ENCODE measurements at places on chromosomes 7 and 10.

- no peak for DNase-seq
These were observed 69.0 kb upstream of the NPVF start for GRCh38 chr7:25297278-25297677.

- DNase-seq: no peak
These were observed 58.6 kb downstream of the SND1 start for GRCh38 chr7:127710635-127711034.

DNA sequence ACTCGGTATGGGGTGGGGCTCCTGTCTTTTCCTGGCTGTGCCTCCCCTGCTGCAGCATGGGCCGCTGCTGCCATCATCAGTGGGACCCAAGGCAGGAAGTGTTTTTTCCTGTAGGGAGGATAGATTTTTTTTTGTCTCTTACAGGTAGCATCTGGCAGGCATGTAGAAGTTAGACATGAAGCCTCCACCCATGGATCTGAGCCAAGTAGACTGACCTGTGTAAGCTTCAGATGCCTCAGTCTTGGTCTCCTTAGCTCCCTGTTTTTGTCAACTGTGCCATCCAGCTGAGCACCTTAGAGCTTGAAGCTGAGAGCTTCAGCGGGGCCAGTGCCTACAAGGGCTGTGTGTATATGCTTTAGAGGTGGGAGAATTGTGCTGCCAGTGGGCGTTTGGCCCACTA, 93.5 kb downstream of the AUTS2 start:
- no peak for DNase-seq

DNA sequence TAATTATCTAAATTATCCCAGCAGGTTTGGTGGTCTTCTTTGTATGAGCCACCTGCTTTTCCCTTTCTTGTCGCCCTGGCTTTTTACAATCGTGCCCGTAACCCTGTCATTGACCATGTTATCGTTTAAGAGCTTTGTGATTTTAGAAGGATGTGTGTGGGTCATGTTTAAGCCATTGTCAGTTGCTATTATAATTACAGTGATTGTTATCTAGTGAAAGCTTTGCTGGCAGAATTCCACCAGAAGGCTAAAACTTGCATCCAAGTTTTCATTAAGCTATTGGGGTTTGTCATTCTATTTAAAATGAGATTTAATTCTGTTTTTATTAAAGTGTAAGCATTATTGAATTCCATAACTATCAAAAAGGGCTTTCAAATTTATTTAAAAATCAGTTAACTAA, 354.2 kb upstream of the TMEM229A start:
- no peak for DNase-seq

GRCh38 chr10:6473430-6473829, 106.6 kb downstream of the PRKCQ start:
- DNase-seq: peak; percentile 7

DNA sequence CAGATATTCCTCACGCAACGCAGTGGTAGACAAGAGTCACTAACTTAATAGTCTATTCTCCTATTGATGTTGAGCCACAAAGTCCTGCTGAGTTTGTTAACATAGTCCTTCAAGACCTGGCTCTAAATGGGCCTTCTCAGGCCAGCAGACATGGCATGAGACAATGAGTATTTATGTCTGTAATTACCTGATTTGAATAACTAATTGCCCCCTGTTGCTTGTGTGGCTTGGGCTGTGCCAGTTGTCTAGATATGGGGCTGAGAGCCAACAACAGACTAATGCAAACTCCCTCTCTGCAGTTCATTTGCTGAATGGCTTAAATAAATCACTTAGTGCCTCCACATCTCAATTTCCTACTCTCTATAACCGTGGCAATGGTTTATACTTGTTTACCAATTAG, 65.5 kb upstream of the VWC2 start:
- no peak for DNase-seq

GRCh38 chr10:79286318-79286951, 60.8 kb upstream of the PPIF start:
- DNase-seq: no peak

- no peak for DNase-seq
These were observed 82.8 kb downstream of the GATA3 start for GRCh38 chr10:8137272-8137681.

- no peak for DNase-seq
These were observed 37.0 kb upstream of the FOXL3 start for GRCh38 chr7:252981-253380.

GRCh38 chr10:58237014-58237834, 30.5 kb downstream of the IPMK start:
- DNase-seq: no peak

DNA sequence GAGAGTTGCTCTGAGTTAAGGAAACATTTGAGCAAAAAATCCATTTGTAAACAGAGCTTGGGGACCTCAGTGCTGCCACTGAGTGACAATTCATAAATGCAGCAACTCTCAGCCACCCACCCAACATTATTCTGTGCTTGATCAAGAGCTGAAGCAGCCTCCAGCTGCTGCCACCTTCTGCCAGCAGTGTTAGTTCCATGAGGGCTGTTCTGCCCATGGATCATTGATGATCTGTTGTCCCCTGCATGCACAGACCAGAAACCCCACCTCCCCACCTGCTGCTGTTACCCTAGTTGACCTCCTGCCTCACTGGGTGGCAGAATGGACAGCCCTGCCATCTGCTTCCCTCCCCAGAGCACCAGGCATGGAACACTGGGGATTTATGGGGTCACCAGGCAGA, 305.4 kb downstream of the KCNMA1 start:
- DNase-seq: no peak

DNA sequence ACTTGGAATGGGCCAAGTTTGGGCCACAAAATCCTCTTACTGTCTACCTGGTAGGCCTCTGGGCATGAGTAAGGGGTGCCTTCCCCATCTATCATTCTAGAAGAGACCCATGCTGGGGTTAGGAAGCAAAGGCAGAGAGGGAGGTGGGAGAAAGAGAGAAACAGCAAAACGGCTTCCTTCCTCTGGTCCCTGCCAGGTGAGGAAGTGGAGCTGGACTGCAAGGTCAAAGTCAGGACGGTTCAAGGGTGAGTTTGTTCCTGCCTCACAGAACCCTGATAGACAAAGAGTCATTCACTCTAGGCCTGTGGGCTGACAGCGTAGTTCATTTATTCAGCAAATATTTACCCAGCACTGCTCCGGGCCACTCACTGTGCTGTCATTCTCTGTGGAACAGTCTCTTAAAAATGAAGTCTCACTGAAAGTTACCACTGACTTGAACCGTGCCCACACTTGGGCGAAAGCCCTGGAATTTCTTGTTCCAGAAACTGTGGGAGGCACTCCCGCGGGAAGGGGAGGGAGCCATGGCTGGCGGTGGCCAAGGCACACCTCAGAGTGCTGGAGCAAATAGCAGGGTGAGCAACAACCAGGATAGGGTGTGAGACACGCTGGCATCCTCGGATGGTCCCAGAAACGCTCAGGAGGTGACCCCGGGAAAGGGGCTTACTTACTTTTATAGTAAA, 26.2 kb upstream of the ECHDC3 start:
- DNase-seq: no peak

GRCh38 chr7:73704640-73705550, 14.6 kb downstream of the STX1A start:
- no peak for DNase-seq

GRCh38 chr7:38393874-38394273, 120.4 kb upstream of the TARP start:
- DNase-seq: no peak

- no peak for DNase-seq
These were observed 123.7 kb downstream of the LCOR start for GRCh38 chr10:96955794-96956193.

GRCh38 chr7:135768064-135768463, 19.5 kb upstream of the FAM180A start:
- no peak for DNase-seq

GRCh38 chr7:7375538-7375937, 160.1 kb downstream of the COL28A1 start:
- no peak for DNase-seq

- no peak for DNase-seq
These were observed 234.2 kb downstream of the CRPPA start for GRCh38 chr7:16187131-16187530.

DNA sequence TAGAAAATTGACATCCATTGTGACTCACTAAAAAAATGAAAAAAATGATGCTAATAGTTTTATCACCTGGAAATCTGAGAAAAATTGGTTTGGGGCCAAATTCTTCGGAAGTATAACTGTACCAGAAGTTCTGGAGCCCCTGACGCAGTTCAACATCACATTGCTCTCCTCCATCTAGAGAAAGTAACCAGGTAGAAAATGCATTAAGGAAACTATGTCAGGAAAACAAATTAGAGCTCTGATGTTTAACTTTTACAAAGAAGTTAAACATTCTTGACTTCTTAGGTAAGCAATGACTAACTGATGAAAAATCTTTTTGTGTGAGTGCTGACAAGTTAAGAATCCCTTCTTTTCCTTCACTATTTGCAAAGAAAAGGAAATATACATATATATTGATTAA, 61.1 kb upstream of the TMEM196 start:
- DNase-seq: no peak

DNA sequence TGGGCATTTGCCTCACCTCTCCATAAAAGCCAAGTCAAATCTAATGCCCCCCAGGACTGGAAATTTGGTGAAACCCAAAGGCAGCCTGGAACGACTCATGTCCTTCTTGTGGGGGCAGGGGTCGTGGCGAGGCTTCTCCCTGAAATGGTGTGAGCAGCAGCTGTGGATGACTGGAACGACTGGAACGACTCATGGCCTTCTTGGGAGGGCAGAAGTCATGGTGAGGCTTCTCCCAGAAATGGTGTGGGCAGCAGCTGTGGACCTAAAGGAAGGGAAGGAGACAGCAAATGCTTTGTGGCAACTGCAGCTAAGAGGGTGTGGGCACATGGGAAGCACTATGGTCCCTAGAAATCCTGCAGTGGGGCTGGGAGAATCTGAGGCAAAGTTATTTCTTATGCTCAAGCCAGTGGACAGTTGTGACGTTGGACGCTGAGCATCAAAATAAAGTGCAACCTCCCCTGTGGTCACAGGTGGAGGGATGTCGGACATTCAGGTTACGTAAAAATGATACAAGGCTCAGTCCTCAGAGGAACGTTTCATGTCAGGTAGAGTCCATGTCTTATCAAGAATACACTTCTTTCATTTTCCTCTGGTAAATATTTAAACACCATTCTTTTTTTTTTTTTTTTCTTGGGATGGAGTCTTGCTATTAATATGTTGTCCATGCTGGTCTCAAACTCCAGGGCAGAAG, 107.0 kb upstream of the KIF5B start:
- no peak for DNase-seq

DNA sequence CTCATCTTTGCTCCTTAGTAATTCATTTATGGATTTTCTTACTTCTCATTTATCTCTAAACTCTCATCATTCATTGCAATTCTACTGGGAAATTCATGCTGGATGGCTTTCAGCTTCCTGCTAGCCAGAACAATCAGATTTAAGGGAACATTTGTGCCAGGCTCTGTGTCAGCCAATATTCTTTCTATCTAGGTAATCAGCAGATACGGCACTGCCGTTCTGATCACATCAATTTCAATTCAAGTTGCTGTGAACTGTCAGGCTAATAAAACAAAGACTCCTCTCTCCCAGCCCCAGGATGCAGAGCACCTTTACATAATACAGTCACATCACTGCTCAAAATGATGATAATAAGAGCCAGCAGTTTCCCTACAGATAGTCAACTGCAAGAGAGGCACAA, 468.3 kb downstream of the SORCS1 start:
- DNase-seq: no peak

GRCh38 chr10:110501142-110501937, 3.6 kb downstream of the DUSP5 start:
- DNase-seq: peak; percentile 58

- DNase-seq: no peak
These were observed 15.6 kb upstream of the KLF6 start for GRCh38 chr10:3800586-3800985.

- DNase-seq: no peak
These were observed 244.8 kb downstream of the KCNMA1 start for GRCh38 chr10:77392851-77393250.

DNA sequence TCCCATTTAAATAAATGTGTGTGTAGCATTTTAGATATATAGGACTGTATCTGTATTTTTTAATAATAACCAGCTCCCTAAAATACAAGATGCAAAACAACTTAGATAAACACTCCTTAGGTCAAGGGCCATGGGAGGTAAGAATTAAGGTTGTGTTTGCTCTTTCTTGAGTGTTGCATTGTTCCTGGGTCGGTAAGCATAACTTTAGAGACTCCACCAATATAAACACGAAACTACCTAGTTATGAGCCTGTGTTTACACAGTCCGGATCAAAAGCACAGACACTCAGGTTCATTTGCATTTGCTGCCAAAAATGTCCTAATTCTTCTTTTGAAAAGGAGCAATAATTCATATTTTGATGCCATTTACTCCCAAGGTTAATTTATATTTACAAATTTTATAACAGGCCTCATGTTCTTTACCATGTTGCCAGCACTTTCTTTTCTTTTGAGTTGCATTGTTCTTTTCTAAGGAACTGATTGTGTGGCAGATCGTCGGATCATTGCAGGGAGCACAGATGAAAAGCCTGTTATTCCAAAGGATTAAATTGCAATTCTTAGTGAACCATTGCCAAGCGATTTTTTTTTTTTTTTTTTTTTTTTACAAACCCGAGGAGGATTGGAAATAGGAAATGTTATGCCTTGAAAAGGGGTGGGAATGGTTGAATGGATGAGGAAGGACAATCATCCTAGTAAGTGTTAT, 45.8 kb upstream of the GLCCI1 start:
- DNase-seq: no peak

- DNase-seq: no peak
These were observed 137.9 kb downstream of the GLI3 start for GRCh38 chr7:42099066-42099465.

GRCh38 chr10:127018298-127018650, 113.0 kb downstream of the DOCK1 start:
- DNase-seq: no peak

GRCh38 chr7:31065021-31065593, 13.0 kb downstream of the ADCYAP1R1 start:
- no peak for DNase-seq

GRCh38 chr10:126749015-126749655, 78.6 kb upstream of the C10orf90 start:
- DNase-seq: peak; percentile 84

DNA sequence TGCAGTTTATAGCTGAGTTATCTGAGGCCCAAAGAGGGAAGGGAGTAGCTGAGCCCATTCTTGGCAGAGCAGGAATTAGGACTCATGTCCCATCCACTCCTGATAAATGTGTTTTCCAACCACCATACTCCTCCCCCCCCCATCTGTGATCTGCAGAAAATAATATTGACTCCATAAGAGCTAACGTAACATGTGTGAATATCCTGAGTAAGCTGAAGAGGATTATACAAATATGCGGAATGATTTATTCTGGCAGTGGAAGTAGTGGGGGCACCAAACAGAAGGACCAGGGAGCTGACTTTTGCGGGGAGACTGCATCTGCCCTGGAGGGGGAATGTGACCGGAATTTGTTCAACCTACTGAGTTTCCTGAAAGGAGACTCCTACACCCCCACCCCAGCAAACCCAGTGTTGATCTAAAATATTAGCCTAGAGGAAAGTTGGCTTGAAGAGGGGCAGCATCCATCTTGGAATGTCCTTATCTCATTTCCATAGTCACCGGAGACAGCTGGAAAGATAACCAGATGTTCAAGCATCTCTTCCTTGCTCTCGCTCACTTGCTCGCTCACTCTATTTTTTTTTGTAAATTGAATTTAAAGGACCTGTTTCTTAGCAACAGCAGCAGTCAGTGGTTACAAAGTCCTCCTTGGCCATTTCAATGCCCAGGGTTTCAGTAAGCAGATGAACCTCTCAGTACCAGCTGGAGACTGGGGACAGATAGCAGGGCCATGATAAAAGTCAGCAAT, 114.7 kb downstream of the RPS24 start:
- DNase-seq: no peak

- DNase-seq: no peak
These were observed 18.5 kb downstream of the SHH start for GRCh38 chr7:155793720-155794119.

Data from endothelial cell (in vitro differentiated cells).